ENCODE measurements at places on chromosomes 1 and 21.

DNA sequence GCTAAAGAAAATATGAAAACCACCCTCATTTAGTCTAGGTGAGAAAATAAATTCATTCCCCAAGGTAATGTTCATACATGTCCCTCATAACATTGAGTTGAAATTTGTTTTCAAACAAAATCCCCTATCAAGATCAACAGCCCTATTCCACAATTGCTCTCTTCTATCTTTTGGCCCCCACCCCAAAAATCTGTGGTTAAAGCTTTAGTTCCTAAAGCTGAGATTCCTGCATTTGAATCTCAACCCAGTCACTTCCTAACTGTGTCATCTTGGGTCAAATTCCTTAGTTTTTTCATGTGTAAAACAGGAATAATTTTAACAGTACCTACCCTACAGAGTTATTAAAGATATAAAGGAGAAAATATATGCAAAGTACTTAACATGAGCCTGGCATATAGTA lies 22.0 kb downstream of the KIAA0319L start:
- no peak for DNase-seq

- DNase-seq, result no peak
Observed at GRCh38 chr1:101683561-101683960, 313.2 kb downstream of the OLFM3 start.

GRCh38 chr1:212132025-212132424 lies 96.5 kb downstream of the DTL start:
- no peak for DNase-seq

- DNase-seq, result no peak
Observed at GRCh38 chr1:71843012-71843411, 439.3 kb downstream of the NEGR1 start.

DNA sequence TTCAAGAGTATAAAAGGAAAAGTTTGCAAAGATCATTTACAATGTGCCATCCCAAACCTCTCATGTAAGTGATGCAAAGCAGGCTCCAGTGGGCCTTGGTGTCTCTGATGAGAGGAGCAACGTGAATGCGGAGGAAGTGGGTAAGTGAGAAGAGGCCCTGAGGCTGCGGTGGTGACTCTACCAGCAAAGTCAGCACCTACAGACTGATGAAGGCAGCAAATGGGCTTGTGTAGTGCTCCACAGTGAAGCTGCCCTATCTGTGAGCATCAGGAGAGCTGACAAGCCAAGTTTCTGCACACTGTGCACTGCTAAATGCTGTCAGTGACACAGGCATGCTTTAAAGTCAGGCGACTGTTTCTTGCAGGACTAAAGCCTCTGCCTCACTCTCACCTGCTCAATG lies 15.6 kb upstream of the RAP1A start:
- DNase-seq, result peak; percentile 58

DNA sequence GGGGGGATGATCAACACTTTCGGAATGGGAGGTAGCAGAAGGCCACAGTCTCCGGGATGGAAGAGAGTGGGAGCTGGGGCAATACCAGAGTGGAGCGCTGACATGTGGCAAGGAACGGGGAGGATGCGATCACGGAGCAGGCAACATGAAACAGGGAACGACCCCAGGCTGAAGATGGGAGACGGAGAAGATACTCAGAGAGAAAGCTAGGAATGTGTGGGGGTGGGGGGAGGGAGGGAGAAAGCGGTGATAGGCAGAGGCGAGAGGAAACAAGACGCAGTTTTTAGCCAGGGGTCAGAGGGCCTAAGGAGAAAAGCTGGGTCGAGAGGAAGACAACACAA lies 577 bp downstream of the RAB3GAP2 start:
- DNase-seq, result no peak

- DNase-seq, result no peak
Observed at GRCh38 chr21:40208206-40208947, 341.1 kb downstream of the PCP4 start.

DNA sequence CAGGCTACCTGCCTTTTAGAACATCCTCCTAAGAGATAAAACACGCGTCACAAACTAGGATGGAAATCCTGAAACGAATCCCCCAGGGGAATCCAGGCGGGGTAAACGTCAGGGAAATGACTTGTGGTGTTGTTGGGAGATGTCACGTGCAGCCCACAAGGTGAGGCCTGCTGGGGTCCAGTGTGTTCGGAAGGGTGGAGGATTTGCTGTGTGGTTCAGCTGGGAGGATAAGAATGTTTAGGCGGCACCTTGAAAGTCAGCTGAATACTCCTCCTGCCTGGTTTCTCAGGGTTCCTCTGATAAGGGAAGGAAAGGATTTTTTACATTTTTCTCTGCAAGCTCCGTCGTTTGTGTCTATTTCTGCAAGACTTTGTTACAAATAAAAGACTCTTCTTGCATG lies 74.7 kb upstream of the EFHD2 start:
- no peak for DNase-seq

GRCh38 chr21:31536138-31536537 lies 123.4 kb upstream of the SOD1 start:
- no peak for DNase-seq

DNA sequence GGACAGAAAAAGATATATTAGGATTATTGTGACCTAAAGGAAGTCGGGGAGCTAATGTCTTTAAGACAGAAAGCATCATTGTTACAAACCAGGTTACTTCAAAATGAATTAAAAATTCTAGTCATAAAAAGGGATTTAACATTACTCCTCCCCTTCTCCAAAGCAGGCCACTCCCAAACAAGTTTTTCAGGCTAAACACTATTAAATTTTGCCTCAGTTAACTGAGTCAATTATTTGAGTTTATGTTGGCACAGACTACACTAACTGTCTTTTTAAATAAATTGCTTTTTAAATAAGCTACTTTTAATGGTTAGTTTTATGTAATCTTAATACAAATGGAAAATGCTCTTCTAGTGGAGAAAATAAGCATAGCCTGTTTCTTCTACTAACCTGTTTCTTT lies 395.0 kb upstream of the DUSP10 start:
- DNase-seq, result no peak
